ENCODE measurements at places on chromosomes 16 and 17. TPM values are rescaled to one million over a fixed set of nuclear protein-coding genes. Genes with fewer than 3 reads are reported as not detected.

CCL7 gene
- not detected for polyA plus RNA-seq

TBC1D3H gene
- 0.18 TPM for polyA plus RNA-seq

TLCD2 gene
- polyA plus RNA-seq: 0.22 TPM

TXNDC11 gene
- 10.8 TPM for polyA plus RNA-seq

AOC3 gene
- not detected for polyA plus RNA-seq

TMEM114 gene
- not detected for polyA plus RNA-seq

RHBDL1 gene
- polyA plus RNA-seq: 0.89 TPM

TNFRSF17 gene
- polyA plus RNA-seq: 15.0 TPM

SYNGR3 gene
- polyA plus RNA-seq: 80.6 TPM

KRTAP4-5 gene
- polyA plus RNA-seq: not detected

VMO1 gene
- not detected for polyA plus RNA-seq

Data from Purkinje cell (primary cell).